NCI-H226 (cell line): ENCODE measurements at places on chromosomes 11 and 22.

GRCh38 chr11:10600570-10601248 lies 32.2 kb upstream of the LYVE1 start:
- no peak for DNase-seq

- no peak for DNase-seq
Measured at GRCh38 chr11:34333787-34334186, 24.0 kb downstream of the ABTB2 start.

- DNase-seq: peak; percentile 37
Measured at GRCh38 chr11:14500181-14500651, 605 bp upstream of the COPB1 start.

DNA sequence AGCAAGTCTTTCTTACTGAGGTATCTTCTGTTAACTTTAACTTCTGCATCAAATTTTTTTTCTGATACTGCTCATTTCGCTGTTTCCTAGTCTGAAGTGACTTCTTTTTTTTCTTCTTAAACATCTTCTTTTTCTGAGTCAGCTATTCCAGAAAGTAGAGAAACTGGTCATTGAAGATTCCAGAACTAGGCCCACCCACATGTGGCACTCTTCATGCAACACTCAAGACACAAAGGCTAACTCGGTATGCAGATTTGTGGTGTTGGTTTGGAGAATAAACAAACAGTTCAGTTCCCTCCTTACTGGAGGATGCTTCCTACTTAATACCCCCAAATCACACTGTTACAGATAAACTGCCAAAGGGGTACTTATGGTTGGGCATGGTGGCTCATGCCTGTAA lies 25.2 kb upstream of the MTCH2 start:
- DNase-seq: no peak

DNA sequence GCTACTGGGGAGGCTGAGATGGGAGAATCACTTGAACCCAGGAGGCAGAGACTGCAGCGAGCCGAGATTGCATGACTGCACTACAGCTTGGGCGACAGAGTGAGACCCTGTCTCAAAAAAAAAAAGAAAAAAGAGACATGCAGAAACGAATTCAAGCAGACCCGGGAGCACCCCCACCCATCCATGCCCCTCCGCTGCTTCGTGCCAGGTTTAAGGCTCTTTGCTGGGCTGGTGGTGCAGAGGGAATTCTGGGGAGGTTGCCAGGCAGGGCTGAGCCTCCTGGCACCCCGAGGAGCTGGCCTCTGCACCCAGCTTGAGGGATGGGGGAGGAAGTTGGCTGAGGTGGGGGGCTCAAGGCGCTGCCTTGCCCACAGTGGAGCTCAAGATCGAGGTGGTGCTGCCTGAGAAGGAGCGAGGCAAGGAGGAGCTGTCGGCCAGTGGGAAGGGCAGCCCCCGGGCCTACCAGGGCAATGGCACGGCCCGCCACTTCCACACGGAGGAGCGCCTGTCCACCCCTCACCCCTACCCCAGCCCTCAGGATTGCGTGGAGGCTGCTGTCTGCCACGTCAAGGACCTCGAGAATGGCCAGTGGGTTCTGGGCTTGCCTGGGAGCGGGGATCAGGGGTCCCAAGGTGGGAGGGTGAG lies 6.0 kb downstream of the AIFM3 start:
- no peak for DNase-seq

GRCh38 chr11:77789731-77790476 lies 30.6 kb downstream of the RSF1 start:
- DNase-seq: no peak

DNA sequence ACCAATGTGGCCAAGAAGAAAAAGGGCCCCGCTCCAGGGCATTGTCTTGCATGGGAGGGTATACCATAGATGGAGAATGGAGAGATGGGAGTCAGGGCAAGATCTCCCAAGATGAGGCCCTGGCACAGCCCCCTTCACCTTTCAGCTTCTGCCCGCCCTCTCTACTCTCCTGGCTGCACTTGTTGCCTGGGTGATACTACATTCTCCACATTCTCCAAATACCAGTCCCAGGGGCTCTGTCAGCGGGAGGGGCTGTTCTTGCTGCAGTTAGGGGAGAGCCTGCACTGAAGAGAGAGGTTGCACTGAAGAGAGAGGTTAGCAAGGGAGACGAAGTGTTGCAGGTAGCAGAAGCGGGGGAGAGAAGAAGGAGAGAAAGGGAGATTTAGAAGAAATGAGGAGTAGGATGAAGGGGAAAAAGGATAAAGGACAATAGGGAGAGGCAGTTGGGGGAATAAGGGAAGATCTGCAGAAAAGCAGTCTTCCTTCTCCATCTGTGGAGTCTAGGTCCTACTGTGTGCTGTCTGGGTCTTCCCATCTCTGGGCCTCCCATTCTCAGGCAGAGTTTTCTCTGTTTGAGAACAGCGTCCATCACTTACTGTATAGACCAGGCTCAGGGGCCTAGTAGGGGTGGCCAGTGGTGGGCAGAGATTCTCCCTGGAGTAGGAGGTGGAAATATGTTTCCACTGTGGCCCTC lies 8.0 kb downstream of the PHLDB1 start:
- peak; percentile 92 for DNase-seq

DNA sequence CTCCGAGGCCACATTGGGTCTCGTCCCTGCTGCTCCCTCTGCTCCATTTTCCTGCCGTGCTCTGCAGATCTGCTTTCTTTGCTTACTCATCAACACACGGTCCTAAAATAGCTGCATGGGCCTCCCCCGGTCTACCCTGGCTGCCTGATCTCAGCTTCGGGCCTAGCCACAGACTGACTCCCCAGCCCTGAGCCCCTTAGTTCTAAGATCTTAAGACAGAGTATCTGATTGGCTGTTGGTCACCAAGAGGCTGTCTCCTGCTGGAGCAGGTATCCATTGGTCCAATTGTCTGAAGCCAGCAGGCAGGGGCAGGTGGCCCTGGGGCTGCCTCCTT lies 53.7 kb upstream of the NECTIN1 start:
- no peak for DNase-seq

DNA sequence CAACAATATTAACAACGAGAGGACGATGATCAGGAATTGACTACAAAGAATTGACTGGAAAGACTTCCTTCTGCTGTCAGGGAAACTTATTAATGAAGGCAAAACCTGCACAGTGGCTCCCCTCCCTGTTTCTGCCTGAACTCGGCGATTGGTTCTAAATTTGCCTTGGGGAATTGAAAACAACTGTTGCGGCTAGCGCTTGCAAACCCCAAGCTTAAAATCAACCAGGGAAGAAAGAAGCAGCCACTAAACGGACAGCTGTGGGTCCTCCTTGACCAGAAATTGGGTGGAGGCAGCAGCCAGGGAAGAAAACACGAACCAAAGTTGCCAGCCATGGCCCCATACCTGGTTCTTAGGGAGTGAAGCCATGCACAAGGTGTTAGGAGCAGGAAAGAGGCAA lies 383.5 kb upstream of the CADM1 start:
- DNase-seq: no peak

DNA sequence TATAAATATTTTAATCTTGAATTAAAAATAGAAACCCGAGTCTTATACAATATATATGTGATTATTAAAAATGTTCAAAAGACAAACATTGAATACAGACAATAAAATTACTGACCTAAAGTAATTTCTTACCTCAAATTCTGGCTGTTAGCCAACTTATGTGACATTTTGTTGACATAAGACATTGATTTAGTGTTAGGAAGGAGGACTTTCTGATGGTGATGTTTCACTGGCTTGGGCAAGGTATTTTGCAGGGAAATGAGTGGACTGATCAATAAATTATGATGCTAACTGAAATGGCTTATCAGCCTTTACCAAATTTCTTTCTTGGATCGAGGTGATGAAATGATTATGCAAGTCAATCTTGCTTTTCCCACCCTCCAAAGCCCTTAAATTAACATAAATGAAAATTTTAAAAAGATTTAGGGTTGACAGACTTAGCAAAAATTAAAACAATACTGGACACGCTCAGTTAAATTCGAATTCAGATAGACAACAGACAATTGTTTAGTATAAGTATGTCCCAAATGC lies 33.2 kb upstream of the FZD4 start:
- DNase-seq: no peak

DNA sequence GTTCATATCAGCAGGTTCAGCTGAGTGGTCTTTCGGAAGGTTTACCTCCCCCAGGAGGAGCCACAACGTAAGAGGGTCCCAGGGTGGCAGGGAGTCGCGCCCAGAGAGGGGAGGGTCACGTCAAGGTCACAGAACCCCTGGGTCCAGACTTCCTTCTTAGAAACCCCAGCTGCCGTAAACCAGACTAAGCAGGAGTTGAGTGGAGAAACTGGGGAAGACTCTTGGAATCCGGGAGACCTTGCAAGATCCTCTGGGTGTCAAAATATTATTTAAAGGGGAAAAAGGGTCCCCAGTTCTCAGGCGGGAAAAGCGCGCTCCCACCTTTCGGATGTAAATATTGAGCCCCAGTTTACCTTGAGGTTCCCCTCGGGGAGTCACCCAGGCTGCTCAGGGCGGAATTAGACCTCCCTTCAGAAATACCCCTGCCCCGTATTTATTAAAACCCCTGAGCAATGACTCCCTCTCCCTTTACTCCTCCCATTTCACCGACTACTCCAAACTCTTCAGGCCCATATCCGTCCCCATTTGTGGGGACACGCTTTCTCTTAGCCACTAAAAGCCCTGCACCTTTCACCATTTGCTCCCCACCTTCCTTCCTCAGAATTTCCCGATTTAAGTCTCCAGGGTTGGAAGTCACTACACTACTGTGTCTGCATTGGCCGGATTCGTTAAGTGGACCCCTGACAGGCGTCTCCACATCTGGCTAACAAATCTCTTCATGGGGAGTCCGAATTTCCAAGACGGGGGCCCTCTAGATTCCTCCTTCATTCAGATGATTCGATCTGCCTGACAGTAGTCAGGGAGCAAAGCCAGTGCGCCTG lies 4.2 kb downstream of the SLC17A6 start:
- no peak for DNase-seq
